ENCODE measurements at places on chromosomes 3 and 15.

DNA sequence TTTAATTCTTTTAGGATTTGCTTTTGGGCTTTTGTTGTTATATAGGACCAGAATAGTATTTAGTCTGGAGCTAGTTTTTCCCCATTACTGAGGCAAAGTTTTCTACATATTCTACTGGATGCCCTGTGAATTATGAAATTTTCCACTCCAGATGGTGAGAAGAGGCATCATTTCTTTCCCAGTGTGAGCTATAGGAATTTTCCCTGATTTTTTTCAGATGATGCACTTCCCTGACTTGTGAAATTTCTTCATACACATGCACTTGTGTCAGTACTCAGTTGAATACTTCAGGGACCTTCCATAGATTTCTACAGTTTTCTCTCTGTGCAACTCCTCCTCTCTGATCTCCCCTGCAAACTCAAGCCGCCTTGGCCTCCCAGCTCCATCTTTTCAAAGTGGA is 73.7 kb upstream of the SLCO2A1 start:
- DNase-seq = no peak

DNA sequence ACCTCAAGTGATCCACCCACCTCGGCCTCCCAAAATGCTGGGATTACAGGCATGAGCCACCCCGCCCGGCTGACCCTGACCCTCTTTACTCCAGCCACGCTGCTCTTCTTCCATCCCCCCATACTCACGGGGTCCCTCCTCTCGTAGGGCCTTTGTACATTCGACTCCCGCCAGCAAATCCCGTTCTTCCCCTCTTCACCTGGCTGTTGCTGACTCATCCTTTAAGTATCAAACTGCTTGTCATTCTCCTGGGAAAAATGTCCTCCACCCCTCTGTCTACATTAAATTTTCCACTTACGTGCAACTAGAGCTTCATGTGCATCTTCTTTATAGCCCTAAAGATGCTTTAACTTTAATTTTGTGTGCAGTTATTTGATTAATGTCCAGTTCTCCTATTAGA is 203.1 kb downstream of the OPA1 start:
- DNase-seq = no peak

GRCh38 chr15:73608475-73608874 is 24.7 kb downstream of the NPTN start:
- DNase-seq = no peak

DNA sequence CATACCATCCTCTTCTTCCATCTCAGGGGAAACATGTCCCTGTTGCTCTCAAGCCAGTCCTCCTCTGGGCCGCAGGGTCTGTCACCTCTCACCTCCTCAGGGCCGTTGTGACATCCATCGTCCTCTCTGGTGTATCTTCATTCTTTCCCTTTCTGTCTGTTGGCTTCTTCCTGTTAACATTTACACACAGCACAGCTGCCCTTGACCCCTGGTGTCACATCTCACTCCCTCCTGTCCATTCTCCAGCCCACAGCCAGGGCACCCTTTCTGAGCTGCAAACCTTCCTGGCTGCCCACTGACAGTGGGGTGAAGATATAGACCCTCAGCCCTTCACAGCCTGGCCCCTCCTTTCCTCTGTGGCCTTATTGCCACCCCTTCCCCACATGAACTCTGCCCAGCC is 79.6 kb upstream of the ADAMTSL3 start:
- no peak for DNase-seq

- no peak for DNase-seq
These were observed 9.9 kb downstream of the RAMAC start for GRCh38 chr15:82995938-82996337.

GRCh38 chr15:67025719-67026609 is 39.4 kb upstream of the SMAD3 start:
- no peak for DNase-seq

GRCh38 chr3:172129850-172130716 is 90.7 kb downstream of the FNDC3B start:
- DNase-seq = peak; percentile 53

DNA sequence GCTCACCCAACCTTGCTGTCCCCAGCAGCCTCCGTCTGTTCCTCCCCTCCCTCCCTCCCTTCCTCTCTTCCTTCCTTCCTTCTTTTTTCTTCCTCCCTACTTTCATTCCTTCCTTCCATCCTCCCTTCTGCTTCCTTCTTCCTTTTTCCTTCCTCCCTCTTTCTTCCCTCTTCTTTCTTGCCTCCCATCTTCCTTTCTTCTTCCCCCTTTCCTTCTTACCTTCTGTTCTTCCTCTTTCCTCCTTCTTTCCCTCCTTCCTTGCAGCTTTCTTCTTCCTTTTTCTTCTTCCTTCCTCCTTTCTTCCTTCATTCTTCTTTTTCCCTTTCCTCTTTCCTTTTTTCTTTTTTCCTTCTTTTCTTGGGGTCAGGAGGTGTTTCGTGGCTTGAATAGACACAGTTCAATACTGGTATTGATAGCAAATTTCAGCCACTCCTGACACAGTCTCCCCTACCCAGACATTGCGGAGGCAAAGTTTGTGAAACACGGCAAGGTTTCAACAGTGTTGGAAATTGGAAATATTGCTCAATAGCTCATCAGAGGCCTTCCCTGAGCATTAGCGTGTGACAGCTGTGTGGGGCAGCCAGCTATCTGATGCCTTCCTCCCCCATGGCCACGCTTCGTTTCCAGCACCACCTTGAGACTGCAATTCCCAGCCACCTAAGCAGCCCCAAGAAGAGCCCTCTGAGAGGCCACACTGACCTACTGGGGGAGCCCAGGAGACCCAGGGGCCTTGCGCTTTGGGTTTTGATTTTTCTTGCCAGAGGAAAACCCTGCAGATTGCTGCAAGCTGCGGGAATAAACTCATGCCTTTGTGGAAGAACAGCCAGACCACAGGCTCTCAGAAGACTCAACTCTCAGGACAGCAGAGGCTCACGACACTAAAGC is 82.2 kb downstream of the KLF15 start:
- no peak for DNase-seq

DNA sequence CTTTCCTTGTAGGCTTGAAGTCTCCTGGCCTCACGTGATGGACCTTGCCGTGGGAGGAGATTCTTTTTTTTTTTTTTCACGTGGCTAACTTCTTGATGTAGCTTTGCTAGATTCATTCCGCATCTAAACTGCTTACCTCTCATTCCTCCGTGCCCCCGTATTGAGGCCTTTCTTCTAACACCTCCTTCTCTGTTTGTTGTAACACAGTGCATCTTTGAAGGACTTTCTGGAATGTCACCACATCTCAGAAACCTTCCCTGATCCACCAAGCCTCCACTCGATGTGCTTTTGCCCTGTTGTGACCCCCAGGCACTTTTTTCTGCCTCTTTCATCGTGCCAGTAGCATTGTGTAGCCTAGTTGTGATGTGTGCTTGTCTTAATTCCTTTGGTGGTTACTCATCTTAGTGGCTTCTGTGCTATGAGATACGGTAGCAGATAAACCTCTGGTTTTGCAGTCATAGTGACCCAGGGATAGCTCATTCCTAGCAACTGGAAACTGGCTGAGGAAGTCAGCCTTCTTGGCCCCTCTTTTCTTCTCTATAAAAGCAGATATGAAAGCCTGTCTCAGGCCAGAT is 1.6 kb upstream of the BNC1 start:
- no peak for DNase-seq

DNA sequence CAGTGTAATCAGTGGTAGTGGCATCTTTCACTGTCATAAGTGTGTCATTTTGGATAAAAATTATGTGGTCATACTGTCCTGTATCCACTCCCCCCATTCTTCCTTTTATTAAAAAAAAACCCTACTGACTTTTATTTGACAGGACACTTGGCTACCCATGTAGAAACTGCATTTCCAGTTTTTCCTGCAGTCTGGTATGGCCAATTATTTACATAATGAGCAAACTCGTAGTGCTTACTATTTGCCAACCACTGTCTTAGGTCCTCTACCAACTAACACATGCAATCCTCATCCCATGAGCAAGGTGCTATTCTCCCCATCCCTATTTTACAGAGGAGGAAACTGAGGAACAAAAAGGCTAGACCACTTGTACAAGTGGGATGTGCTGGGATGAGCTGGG is 129.1 kb downstream of the MECOM start:
- DNase-seq = no peak

GRCh38 chr15:50765195-50765967 is at the start of gene SPPL2A:
Gene SPPL2A (minus strand): TSS chr15:50765706. CDS start chr15:50765533, 173 bp downstream.
- DNase-seq = peak; percentile 71

DNA sequence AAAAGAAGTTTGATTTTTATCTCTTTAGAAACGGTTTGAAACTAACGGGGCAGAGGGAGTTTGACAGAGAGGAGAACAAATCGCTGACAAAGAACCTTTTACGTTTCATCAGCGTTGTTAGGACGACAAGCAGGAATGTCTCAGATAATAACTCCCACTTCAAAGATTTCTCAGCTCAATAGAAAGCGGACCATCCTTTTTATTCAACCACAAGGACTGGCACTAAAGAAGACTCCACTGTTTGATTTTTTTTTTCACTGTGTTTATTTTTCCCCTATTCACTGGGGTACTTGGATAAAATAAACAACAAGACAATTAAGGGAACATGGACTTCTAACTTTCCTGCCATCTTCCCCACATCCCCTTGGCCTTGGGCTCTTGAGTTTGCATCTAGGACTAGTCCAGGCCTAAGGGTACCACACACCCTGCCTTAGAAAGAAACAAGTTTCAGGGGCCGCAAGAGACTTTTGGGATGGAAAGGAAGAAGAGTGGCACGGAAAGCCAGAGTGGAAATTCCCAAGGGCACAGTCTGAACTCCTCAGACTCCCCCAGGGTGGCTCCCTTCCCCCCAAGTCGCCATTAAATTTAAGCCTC is 19.0 kb downstream of the ZIC4 start:
- no peak for DNase-seq

Data from CD4-positive, alpha-beta T cell treated with Interleukin-6 at 100 ng/mL for 8 hours (primary cell).